ENCODE measurements at places on chromosomes 3 and 15.

GRCh38 chr3:104604326-104605010 is 762.2 kb upstream of the ALCAM start:
- DNase-seq: peak; percentile 12

DNA sequence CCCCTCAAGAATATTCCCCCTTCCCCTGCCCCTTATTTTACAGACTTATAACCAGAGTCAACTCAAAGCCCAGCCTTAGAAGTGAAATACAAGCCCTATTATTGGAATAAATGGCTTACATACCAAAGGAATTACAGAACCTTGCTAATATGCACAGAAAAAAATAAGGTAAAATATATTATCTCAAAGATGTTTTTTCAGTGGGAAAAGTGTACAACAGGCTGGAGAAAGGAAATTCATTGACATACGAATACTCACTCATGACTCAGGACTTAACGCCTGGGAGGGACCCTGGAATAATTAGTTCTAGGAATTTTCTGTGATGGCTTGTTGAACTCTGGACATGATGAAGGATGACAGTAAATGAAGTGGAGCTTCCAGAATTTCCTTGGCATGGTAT is 27.0 kb downstream of the ARL14 start:
- peak; percentile 20 for DNase-seq

GRCh38 chr3:120022729-120023128 is 71.5 kb downstream of the GSK3B start:
- DNase-seq: no peak

GRCh38 chr3:107884719-107885460 is 205.9 kb downstream of the CD47 start:
- DNase-seq: peak; percentile 90

DNA sequence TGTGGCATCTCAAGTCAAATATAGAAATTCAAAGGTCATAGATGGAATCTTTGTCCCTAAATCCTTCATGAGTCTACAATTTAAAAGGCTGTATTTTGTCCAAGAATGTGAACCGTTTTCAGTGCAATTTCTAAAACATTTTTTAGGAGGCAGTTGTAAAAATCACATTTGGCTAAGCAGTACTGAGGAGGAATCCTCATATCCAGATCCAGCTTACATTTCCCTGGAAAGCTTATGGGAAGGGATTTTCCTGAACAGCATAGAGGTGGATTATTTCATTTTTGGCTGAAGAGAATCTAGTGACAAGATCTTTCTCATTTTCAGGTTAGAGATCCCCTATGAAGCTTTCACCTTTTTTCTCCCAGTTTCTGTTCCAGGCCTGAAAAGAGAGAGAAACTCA is 178.4 kb downstream of the POLR2M start:
- no peak for DNase-seq

- DNase-seq: peak; percentile 76
Measured at GRCh38 chr3:176595307-176595706, 602.0 kb downstream of the TBL1XR1 start.

- no peak for DNase-seq
Measured at GRCh38 chr15:42544853-42545629, 3.6 kb downstream of the LRRC57 start.

- no peak for DNase-seq
Measured at GRCh38 chr15:78822514-78822913, 11.2 kb upstream of the ADAMTS7 start.

DNA sequence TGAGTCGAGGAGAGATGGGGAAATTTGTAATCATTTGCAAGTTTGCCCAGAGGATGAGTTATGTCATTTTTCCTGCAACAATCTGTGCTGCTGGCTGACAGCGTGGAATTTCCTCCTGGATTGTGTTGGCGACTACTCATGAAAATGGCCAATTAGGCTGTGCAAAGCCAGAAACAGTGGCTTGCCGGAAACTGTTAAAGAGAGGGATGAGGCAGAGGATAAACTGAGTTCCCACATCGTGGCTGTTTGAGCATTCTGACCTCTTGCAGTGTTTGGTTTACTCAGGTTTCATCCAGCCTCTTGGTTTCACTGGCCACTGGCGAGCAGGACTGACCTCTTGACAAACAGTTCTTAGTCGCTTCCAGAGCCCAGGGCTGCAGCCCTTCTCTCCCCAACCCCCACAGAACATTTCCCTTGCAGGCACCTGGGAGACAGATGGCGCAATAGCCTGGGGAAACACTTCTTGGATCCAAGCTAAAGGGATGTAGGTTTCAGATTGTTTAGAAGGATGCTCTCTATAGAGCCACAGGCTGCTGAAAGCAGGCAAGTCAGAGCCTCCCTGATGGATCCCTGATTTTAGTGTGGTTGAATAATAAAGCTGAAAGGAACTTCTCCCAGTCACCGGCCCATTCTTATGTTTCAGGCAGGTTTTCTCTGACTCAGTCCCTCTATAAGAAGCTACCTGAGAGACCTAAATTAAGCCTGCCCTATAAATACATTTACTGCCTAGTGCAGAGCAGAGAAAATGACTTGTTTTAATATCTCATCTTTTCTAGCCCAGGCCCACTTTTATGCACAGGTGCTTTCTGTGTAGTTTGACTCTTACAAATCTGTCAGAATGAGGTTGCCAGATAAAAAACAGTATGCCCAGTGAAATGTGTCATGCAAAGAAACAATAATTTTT is 92.8 kb upstream of the UBE2E1 start:
- peak; percentile 92 for DNase-seq

GRCh38 chr3:174216019-174216418 is 643.1 kb upstream of the NAALADL2 start:
- DNase-seq: no peak

DNA sequence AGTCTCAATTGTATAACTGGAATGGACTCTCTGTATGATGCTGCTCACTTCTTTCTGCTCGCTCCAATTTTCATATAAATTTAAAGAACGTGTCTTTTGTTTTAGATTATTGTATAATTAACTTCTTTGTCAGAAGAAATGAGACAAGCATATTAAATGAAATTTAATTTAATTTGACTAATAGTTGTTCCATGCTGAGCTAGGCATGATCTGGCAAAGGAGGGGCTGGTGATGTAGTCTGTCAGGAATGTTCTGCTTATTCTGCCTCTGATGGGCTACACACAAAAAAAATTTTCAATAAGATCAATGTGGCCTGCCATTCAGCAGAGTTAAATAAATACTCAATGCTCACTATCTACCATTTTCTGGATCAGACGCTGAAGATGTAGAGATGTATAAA is 208.4 kb upstream of the CD96 start:
- DNase-seq: peak; percentile 43

GRCh38 chr3:126018995-126019394 is 50.0 kb downstream of the ROPN1B start:
- no peak for DNase-seq

- no peak for DNase-seq
Measured at GRCh38 chr15:75195766-75196241, 5.9 kb upstream of the C15orf39 start.

DNA sequence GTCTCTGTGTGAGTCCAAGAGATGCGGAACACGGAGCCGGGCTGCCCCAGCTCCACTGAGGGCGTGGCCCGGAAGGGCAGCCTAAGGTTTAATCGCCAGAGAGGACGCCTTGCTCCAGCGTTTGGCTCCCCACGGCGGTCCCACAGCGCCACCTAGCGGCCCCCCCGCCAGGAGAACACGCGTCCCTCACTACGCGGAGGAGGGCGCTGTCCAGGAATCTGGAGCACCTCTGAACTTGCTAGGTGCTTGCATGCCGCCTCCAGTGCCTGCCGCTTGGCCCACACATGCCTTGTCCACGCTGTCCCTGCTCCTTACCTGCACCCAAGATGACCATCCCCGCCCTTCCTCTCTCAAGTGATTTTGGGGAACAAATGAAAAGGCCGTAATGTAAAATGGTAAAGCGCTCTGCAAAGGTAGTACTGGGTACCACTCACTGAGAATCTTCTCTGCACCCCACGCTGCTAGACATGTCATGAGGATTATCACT is 14.4 kb upstream of the MRPS22 start:
- DNase-seq: peak; percentile 70

GRCh38 chr15:29692527-29692926 is 129.7 kb downstream of the TJP1 start:
- no peak for DNase-seq

DNA sequence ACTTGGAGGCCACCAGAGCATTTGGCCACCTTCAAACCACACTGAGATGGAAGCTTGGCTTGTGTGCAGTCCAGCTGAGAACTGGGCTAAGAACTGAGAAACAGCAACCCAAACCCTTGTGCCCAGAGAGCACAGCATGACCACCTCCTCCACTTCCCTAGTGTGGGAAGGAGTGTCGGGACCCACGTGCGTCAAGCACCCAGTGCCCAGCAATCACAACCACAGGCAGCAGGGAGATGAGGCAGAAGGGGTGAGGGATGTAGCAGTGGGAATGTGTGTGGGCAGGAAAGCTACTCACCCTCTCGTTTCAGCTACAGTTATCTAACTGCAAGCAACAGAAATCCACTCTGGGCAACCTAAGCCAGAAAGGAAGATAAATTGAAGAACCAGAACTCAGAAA is 25.0 kb upstream of the RFTN1 start:
- DNase-seq: no peak

GRCh38 chr3:32630266-32630665 is 54.7 kb upstream of the CNOT10 start:
- DNase-seq: no peak

GRCh38 chr3:114553949-114554593 is 260.2 kb downstream of the TIGIT start:
- peak; percentile 5 for DNase-seq

- no peak for DNase-seq
Measured at GRCh38 chr3:34216711-34217335, 418.4 kb downstream of the PDCD6IP start.

GRCh38 chr3:71994203-71994602 is 209.3 kb upstream of the PROK2 start:
- no peak for DNase-seq

DNA sequence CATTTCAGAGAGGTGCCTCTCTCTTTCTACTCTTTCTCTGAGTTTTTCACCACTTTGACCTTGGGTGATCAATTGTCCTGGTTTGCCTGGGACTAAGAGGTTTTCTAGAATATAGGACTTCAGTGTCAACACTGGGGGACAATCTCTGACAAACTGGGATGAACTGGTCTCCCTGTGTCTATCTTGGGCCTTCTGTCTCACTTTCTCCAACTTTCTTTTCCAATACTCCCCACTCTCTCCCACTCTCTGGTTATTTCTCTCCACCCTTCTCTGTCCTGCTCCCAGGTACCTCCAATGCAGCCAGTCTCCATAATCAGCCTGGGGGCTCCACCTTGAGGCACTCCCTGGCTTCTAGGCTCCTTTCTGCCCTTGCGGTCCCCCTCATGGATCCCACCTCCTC is 4.7 kb upstream of the ITGA11 start:
- DNase-seq: no peak

GRCh38 chr15:29822684-29823459 is 604 bp upstream of the TJP1 start:
- DNase-seq: peak; percentile 66

DNA sequence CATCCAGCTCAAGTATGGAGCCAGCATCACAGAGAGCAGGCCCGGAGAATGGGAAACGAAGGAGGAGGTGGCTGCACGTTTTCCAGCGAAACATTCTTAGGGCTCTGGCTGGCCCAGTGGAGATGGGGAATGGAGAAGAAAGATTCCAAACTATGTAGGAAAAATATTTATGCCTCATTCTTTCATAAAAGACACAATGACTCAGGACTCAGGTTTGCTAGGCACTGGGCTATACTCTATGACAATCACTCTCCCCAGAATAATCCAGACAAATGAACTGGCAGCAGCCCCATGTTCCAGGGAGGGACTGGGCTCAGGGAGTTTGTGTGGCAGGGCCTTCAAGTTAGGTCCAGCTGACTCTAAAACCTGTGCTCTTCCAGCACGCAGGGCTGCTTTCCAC is 110.8 kb upstream of the RAD18 start:
- DNase-seq: peak; percentile 83

DNA sequence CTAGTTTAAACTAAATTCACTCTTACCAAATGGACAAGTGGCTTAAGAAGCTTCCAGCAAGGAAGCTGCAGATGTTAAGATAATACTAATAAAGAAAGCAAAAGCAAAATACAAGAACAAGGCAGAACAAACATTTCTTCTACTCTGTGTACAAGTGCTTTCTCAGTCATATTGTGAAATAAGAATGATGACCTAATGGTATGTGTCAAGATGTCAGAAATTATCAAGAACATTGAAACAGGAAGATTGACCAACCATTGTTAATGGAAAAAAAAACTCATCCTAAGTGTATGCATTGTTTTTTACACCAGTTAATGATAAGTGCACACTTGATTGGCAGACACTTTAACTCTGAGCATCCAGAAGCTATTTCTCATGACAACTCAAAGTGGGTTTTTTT is 65.4 kb upstream of the P2RY1 start:
- no peak for DNase-seq

DNA sequence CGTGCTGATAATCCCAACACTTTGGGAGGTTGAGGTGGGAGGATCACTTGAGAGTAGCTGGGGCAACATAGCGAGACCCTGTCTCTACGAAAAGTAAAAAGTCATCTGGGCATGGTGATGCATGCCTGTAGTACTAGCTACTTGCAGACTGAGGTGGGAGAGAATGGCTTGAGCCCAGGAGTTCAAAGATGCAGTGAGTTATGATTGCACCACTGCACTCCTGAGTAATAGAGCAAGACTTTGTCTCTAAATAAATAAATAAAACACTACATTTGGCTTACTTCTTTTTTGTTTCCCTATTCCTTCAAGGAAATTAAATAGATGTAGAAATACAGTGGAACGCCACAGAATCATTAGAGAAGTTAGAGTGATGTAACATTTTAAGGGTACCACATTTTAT is 20.1 kb upstream of the LDHAL6B start:
- no peak for DNase-seq

GRCh38 chr3:20511863-20512505 is 326.0 kb upstream of the SGO1 start:
- peak; percentile 76 for DNase-seq

DNA sequence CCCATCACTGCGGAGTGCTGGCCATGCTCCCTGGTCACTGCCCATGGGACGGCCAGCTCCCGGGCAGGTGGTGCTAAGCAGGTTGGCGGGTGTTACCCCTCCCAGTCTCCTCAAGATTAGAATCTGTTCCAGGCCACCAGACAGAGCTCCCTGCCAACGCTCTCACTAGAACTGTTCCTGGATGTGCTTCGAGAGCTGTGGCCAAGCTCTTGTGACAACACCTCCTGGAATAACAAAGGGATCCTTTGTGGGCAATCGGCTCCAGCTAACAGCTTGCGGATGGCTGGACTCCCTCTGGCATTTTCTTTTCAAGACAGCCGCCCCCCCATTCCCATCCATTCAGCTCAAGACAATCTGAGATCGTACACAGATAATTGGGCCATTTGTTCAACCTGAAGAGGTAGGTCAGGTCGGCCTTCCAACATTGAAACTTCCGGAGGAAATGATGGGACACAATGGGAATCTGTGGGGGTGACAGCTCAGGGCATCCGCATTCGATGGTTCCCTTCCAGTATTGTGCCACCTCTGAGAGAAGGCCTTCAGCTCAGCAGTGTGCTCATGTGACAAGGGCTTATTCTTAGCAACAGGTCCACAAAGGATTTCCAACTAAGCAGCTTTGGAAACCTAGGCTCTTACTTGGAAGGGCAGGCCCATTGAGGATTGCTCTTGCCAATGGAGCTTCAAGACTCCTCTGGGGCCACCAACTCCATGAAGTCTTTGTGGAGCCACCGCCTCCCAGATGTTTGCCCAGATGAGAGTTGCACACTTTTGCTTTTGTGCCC is 11.6 kb upstream of the EPHB3 start:
- DNase-seq: no peak

- DNase-seq: no peak
Measured at GRCh38 chr3:64715211-64715982, 27.6 kb upstream of the ADAMTS9 start.
